ENCODE measurements at places on chromosomes 3 and 15.
A peak's percentile ranks its signal among the peaks of the same experiment; 100 is the strongest.

GRCh38 chr15:67024314-67024997 lies 40.9 kb upstream of the SMAD3 start:
- peak; percentile 97 for DNase-seq

DNA sequence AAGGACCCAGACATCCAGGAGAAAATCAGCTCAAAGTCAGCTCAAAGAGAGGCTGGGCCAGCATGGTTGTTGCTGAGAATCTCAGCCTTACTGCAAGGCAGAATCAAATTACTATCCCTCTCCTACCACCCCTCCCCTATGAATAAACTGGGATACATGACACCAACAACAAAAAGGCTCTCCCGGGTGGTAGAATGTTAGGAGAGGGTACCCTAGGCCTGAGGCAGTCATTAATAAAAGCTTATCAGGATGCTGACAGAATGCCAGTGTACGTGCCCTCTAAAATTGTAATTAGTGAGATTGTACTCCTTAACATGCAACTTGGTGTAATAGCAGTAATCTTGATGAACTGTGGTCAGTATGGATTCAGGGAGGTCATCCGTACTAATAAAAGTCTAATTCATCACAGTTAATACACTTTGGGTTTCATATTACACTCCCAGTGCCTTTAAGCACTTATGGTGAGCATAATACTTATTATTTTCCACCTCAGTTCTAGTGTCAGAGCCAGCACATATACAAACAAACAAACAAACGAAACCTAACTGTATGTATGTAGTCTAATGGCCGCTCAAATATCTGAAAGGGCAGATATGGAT lies 76.5 kb downstream of the B3GALNT1 start:
- DNase-seq, result no peak

DNA sequence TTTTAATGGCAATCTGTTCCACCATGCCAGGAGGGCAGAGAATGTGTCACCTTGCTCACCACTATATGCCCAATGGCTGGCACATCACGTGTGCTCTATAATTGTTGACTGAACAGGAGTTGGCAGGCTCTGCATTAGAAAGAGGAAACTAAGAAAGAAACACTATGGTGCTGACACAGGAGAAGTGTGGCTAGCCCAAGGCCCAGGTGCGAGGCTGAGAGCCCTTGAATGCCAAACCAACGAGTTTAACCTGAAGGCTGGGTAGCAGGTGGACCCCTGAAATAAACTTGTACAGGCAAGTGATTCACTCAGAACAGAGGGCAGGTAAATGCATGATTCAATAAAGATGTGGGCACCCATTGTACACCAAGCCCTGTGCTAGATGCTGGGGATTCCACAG lies 2.4 kb downstream of the CHCHD4 start:
- DNase-seq, result no peak

DNA sequence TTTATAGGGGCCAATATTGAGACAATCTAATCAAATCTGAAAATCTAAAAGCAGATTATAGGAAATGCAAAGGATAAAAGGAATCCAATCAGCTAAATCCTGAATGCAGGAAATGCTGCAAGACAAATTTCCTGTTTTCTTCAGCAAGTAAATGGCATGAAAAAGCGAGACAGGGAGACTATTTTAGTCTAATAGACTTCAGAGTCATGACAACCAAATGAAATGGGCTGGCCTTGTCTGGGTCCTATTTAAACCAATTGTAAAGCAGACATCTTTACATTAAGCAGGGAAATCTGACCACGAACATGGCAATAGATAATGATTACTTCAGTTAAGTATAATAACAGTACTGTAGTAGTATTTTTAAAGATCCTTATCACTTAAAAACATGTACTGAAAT lies 2.1 kb downstream of the DBR1 start:
- no peak for DNase-seq

DNA sequence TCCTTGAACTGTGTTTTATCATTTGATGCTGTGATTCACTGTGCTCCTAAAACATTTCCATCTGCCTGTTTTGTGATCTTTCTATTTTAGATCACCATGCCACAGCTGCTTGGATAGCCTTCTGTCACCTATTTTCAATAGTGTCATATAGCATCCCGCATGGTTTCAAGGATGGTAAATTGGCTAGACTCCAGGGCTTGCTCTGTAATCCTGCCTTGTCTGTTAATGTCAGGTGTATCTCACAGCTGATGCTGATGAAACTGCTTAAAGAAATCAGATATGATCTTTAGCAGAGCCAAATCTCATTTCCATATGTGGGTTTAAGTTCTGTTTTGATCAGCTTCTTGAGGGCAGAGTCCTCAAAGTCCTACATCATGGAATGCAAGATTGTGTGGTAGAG lies 182.2 kb downstream of the UBE2E2 start:
- no peak for DNase-seq

- no peak for DNase-seq
Observed at GRCh38 chr3:24405057-24405456, 89.6 kb downstream of the THRB start.

DNA sequence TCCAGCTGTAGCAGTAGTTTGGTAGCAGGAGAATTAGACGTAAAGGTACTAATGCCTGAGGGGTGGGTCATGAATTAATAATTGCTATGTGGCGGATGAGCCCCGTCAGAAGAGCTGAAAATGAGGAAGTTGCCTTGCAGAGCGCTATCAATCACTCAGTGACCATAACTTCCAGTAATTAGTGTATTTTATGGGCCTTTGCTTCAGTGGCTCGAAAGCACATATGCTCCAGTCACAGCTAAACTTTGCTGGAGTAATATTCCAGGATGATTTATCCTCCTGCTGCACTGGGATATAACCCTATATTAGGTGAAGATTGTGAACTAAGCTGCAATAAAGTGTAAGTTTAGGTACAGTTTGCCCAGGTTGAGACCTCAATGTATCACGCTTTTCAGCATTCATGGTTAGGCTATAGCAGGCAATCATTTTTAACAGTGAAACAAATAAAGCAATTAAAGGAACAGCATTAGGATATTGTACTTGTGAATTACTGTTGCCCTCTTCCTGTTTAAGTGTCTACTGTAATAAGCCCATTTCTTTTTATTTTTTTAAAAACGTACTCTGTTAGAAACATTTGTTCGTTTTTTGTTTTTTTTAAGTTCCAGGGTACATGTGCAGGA lies 104.6 kb upstream of the SKOR1 start:
- DNase-seq, result peak; percentile 15

DNA sequence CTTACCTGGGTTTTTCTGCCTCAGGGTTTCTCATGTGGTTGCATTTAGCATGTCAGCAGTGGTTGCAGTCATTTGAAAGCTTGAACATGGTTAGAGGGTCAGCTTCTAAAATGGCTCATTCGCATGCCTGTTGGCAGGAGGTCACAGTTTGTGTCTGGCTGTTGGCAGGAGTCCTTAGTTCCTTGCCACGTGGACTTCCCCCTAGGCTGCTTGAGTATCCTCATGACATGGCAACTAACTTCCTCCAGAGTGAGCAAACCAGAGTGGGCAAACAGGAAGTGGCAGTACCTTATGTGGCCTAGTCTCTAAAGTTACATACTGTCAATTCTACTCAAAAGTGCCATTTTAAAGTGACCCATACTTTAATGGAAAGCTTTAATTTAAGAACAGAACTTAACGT lies 3.4 kb upstream of the UNC13C start:
- DNase-seq, result peak; percentile 1

DNA sequence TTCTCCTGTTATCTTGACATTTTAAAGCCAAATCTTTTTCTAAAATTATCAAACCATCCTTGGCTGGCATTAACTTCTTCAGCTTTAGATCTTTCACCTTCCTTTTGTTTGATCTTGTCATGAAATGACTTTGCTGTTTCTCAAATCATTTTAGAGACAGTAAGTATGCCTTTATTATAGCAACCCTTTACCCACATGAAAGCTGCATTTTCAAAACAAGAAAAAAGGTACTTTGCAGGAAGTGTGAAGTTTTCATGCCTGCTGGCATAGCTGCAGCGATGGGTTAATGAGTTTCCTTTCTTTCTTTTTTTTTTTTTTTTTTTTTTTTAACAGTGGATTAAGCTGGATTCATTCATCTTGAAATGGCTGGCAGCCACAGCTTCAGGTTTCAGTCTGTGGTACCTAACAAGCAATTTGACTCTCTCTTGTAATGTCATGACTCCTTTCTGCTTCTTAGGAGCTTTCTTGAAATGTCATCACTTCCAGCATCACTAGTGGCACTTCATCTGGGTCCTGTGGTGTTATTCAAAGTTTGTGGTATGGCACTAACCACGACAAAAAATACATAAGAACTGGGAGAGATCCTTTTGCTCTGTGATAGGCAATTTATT lies 18.8 kb downstream of the SLC25A26 start:
- DNase-seq, result no peak

Data from inflammatory macrophage treated with lipopolysaccharide for 4 hours (primary cell).